ENCODE measurements at places on chromosomes 4 and X.

GRCh38 chrX:153179131-153179530 is at the start of gene MAGEA1:
Gene MAGEA1, plus strand, starts transcription at chrX:153179284. Its CDS starts 3,106 bp downstream, at chrX:153182390.
- DNase-seq = no peak

DNA sequence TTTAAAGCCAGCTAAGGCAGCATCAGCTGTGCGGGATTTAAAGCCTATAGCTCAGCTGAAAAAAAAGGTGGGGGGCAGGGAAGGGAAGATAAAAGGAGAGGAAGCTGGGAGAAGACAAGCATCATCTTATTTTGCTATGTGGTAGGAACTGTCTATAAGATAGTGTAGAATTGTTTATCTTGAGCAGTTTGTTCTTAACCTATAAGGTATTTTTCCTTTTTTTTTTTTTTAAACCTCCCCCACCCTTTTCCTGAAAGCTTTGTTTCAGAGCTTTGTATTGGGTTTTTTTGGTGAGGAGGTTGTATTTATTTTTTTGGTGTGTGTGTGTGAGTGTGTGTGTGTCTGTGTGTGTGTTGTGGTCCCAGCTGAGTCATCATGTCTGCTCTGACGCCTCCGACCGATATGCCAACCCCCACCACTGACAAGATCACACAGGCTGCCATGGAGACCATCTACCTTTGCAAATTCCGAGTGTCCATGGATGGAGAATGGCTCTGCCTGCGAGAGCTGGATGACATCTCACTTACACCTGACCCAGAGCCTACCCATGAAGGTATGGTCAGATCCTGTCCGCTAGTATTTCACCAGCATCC is 531 bp downstream of the RUFY3 start:
- DNase-seq = peak; percentile 9

- no peak for DNase-seq
These were observed 26.2 kb upstream of the GPR173 start for GRCh38 chrX:53022381-53022780.

GRCh38 chr4:25908491-25908901 is 5.5 kb upstream of the SMIM20 start:
- no peak for DNase-seq

- no peak for DNase-seq
These were observed 41.1 kb upstream of the PDK3 start for GRCh38 chrX:24423960-24424359.

GRCh38 chr4:147940171-147940570 is 208.3 kb downstream of the ARHGAP10 start:
- DNase-seq = no peak

DNA sequence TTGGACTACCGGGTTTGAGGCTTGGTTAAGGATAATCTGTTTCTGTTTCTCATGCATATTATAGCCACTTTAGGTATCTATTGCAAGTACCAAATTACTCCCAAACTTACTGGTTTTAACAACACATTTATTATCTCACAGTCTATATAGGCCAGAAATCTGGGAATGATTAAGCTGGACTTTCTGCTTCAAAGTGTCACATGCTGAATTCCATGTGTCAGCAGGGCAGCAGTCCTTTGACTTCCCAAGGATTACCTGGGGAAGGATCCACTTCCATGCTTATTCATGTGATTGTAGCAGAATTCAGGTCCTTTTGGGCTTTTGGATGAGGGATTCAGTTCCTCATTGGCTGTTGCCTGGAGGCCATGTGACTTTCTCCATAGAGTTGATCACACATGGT is 349.0 kb upstream of the TRAM1L1 start:
- DNase-seq = no peak

DNA sequence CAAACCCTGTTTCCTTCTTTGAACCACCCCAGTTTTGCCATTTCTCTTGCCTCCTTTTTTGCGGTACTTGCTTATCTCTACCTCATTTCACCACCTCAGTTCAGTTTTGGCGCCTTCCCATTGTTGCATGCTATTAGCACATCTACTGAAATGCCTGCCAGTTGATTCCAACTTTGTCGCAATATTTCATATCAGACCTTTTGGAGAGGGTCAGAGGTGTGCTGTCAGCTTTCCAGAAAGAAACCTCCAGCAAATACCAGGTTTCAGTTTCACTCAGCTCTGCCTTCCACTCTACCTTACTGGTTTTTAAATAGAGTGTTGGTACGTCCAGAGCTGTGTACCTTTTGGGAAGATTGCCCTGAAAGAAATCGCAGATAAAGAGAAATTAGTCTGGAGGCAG is 91.9 kb upstream of the CPEB2 start:
- no peak for DNase-seq

DNA sequence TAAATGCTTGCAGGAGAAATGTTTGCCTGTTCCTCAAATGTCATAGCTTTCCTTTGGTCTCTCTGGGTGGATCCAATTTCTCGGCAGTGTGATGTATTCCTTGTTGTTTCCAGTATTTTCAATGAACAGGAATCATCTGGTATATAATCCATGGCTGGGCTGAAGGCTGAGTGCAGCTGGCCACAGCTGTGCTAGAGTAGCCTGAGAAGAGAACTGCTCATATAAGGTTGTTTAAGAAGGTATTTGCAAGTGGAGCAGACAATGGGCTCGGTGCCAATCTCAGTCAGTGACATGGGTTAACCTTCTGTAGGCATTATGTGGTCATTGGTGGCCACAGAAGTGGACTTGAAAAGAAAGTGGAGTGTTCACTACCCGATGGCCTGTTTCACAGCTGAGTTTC is 390.3 kb downstream of the SPRY1 start:
- no peak for DNase-seq

DNA sequence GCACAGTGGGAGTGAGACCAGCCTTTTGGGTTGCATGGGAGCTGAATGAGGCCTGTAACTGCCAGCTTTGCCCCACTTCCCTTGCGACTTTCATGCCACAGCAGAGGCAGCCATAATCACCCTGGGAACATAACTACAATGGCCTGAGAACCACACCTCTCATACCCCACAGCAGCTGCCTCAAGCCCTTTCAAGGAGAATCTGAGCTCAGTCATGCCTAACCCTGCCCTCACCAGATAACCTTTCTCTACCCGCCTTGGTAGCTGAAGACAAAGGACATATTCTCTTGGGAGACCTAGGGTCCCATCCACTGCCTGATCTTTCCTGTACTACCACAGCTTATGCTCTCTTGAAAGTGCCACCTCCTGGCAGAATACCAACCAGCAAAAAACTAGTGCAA is 599.9 kb upstream of the IGFBP7 start:
- DNase-seq = no peak

GRCh38 chrX:108397627-108398391 is 40.4 kb downstream of the COL4A6 start:
- no peak for DNase-seq

- DNase-seq = no peak
These were observed 1324.3 kb downstream of the ARAP2 start for GRCh38 chr4:34920032-34920431.

GRCh38 chr4:2795893-2796848 is 3.3 kb downstream of the SH3BP2 start:
- DNase-seq = no peak

DNA sequence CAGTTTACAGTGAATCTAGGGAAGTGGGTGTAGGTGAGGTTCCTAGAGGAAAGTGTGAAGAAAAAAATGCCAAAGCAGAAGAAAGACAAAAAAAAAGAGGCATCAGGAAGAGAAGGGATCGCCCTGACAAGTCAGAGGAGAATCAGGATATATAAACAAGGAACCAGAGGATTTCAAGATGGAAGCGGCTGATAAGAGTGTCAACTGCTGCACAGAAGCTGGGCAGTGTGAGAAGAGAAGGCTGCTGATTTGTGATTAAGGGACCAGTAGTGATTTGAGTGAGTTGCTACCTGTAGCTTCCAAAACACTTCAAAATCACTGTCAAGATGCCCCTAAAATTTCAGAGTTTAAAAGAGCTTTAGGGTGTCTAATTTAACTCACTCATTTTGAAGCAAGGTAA is 258.2 kb downstream of the PPP3CA start:
- no peak for DNase-seq

- DNase-seq = no peak
These were observed 63.0 kb downstream of the MSX1 start for GRCh38 chr4:4922441-4922840.

GRCh38 chr4:73603854-73604584 is 16.2 kb downstream of the RASSF6 start:
- no peak for DNase-seq

DNA sequence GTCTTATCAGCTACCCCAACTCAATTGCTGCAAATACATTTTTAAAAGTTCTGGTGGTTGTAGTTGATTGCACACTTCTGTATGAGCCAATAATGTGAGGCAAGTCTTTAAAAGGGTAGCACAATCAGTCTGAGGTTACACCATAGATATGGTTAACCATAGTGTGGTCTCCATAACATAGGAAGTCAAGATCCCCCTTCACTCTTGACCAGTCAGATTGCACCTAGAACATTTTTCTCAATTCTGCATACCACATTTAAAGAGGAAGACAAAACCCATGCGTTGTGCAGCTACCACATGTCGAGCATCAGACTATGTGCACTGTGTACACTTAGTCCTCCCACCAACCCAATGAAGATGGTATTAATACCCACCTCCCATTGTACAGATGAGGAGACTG is 26.5 kb upstream of the CYBB start:
- DNase-seq = no peak

DNA sequence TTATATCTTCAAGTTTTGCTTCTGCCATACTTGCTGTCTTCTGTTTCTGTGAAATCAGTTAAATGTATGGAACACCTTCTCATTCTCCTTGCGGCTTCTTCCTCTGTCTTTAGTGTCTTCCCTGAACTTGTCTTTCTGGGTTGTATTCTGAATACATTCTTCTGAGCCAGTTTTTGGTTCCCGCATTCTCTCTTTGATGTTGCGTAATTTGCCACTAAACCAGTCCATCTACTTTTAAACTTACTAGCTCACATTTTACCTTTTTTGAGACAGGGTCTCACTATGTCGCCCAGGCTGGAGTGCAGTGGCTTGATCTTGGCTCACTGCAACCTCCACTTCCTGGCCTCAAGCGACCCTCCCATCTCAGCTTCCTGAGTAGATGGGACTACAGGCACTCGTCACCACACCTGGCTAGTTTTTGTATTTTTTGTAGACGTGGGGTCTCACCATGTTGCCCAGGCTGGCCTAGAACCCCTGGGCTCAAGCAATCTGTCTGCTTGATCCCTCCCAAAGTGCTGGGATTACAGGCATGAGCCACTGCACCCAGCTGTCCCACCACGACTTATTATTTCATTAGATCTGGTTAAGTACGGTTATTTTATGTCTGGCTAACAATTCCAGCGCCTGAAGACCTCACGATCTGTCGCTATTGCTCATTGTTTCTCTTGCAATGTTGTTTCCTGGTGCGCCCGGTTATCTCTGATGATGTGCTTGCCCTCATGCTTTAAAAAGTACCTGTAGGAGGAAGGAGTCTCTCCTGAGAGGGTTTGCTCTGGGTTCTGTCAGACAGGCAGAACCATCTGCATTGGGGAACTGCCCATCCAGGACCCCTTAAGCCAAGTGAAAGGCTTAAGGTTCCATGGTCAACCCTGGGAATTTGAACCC is 9.8 kb upstream of the FAM3A start:
- no peak for DNase-seq

DNA sequence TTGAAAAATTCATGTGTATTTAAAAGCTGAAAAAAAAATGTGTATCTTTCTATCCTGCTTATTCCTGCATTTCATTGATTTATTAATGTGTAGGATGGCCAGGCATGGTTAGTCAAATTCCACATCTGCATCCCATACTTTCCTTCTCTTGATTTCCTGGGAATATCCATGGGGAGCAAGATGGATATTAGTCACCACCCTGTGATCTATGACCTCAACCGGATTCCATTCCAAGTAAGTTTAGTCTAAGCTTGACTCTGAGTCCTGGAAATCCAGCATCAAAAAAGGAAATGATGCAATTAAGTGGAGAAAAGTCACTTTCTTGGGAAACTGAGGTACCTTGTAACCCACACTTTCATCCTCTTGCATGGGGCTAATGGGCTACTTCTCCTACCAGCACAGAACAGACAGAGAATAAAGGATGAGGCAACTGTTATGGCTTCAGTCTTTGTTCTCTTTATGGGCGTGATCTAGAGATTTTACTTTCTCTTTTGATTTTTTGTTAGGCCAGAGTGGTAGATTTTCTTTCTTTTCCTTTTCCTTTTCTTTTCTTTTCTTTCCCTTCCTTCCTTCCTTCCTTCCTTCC is 17.1 kb upstream of the BEX4 start:
- DNase-seq = no peak
